Bone marrow (tissue), 2 donors: ENCODE measurements at places on chromosomes 6 and 20.
A peak's percentile ranks its signal among the peaks of the same experiment; 100 is the strongest.

GRCh38 chr6:45587229-45588060 lies 209.7 kb upstream of the SUPT3H start:
- DNase-seq: no peak

GRCh38 chr6:165922309-165922794 lies 245.3 kb downstream of the TBXT start:
- no peak for DNase-seq

GRCh38 chr20:40436011-40436410 lies 253.0 kb downstream of the MAFB start:
- DNase-seq: no peak

- no peak for DNase-seq
These were observed 66.9 kb upstream of the TPD52L1 start for GRCh38 chr6:125086716-125087115.

DNA sequence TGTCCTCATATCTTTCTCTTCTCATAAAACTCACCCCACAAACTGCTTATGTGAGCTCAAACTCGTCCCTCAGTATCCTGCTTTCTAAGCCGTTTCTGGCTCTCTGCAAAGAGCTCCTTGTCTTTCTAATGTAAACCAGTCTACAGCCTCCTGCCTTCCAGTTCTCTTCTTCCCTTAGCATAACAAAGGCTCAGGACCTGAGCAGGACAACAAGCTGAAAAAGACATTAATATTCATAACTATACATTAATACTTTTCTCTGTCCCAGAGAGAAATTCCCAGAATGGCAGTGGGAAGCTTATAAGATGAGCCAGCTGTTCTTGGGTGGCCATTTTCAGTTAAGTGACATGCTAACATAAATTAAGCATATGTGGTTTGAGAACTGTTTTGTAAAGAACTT lies 207.0 kb upstream of the TCF21 start:
- DNase-seq: no peak

GRCh38 chr20:18978311-18978710 lies 164.7 kb downstream of the SCP2D1 start:
- no peak for DNase-seq

DNA sequence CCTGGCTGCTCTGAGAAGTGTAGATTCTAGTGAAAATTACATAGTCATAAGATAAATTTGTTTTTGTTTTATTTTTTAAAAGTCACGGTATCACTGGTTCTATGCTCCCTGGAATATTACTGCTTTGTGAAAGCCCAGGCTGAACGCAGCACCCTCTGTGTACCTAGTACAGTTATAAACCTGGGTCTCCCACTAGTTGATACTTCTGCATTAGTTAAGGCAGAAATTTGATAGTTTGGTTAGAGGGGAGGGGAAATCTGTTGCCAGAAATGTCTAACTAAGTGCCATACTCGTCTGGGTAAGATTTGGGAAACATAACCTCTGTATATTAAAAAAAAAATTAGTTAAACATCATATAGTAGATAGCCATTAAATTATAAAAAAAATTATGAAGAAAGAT lies 110.6 kb upstream of the TRAF3IP2 start:
- DNase-seq: no peak

DNA sequence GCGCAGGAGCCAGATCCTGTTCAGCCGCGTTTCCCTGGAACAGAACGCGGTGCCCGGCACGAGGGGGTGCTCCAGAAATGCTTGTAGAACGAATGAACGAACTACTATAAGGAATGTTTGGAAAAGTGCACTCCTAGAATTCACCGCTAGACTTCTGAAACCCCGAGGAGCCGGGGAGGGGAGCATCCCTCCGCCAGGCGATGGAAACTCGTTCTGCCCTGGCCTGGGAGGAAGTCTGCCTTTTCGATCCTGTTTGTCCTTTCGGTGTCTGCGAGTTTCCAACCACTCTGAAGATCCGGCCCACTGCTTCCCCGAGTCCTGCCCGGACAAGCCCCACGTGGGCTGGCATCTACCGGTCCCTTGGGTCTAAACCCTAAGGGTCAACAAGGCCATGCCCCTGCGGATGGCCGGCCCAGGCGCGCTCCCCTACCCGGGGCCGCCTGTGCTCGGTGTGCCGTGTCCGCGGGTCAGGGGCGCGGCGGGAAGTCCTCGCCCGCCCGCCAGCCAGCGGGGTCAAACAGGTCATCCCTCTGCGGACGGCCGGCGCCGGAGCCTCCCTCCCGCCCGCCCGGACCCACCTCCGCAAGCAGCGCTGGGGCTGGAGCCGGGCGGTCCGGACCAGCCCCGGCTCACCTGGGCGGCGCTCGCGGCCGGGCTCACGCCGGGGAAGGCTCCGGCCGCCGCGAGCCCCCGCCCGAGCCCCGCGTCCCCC lies 526 bp downstream of the SULF2 start:
- DNase-seq: no peak

DNA sequence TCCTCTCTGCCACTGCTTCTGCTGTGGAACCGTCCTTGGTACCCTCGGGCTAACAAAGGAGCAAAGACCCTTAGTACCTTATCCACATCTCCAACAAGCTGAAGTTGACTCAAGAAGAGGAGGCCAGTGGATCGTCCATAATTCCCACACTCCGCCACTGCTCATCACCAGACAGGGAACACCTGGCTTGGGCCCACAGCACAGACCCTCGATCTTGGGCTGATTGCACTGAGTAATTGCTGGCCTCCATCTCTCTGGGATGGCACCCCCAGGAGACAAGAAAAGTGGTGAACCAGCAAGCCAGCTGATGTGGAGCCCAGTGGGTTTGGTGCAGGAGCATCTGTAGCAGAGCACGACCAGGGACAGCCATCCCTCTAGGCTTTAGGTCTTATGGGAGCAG lies 109.4 kb upstream of the GRIK2 start:
- DNase-seq: no peak

GRCh38 chr20:34254979-34255378 lies 13.8 kb downstream of the ASIP start:
- DNase-seq: no peak

- no peak for DNase-seq
These were observed 627.5 kb downstream of the PRKN start for GRCh38 chr6:162100096-162100495.

DNA sequence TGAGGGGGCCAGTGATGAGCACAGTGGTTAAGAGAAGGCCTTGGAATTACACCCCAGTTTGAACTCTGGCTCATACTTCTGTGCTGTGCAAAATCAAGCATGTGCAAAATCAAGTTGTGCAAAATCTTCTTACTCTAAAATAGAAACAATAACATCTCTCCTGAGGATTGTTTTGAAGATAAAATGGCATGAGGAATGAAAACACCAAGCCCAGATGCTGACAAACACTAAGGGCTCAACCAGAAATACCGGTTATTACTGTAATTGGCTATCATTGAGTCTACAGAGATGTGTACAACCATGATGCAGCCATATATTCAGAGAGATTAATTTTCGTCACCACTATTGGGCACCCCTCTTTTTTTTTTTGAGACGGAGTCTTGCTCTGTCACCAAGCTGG lies 5.9 kb upstream of the BCAS1 start:
- DNase-seq: no peak

DNA sequence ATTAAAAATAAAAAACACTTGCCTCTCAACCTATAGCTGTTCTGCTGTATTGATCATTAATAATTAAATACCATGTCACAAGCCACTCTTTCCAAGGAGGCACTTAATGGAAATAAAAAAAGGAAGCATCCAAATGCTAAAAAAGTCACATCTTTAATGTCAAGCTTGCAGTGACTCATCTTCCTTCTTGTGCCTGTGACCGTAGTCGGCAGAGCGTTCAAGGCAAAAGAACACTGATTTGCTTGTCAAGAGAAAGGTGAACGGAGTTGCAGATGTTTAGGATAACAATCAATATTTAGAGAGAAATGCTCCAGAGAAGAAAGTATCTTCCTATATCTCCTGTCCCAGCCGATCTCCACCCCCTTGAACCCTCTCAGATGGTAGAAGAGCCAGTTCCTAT lies 341.0 kb upstream of the OPRM1 start:
- no peak for DNase-seq

DNA sequence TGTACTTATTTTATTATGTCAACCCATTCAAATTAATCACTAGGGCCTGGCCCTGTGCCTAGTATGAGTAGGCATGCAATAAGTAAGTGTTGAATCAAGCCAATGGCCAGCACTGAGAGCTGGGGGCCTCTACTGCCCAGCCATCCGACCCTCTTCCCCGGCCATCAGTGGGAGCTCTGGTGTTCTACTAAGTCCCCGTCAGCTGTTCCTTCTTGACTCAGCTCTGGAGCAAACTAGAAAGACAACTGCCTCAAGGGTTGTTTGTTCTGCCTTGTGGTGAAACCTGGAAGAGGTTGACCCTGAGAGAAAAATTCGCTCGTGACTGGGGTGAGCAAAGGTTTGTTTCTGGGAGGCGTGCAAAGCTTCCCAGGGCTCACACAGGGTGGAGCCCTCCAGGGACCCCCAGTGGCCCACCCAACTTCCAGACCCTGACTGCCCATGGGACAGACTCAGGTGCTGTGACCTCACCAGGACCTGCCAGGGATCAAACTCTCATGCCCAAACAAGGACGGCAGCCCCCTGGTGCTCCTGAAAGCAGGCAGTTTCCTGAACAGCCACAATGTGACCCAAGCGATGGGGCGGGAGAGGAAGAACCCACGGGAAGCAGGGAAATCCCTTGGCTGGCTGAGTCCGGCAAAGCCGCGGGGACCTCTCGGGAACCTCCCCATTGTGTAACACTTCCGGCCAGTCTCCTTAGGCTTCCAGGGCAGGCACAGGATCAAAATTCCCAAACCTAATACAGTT lies 50.4 kb downstream of the BANF2 start:
- no peak for DNase-seq

DNA sequence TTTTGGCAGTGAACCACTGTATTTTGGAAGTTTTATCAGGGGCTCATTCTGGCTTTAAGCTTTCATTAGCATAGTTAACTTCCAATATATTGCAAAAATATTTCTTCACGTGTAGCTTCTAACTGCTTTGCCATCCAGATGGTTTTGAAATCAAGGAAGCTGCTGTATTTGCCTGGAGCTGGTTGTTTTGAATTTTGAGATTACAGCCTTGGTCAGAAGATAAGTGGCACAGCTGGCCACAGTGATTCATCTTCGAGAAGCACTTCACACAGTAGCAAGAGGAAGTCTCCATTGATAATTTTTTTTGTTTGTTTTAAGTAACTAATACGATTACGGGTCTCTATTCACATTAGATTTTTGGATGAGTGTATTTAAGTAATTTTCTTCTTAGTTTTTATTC lies 3.8 kb downstream of the APCDD1L start:
- DNase-seq: no peak

- DNase-seq: no peak
These were observed 4.1 kb downstream of the RBM38 start for GRCh38 chr20:57395111-57395966.

DNA sequence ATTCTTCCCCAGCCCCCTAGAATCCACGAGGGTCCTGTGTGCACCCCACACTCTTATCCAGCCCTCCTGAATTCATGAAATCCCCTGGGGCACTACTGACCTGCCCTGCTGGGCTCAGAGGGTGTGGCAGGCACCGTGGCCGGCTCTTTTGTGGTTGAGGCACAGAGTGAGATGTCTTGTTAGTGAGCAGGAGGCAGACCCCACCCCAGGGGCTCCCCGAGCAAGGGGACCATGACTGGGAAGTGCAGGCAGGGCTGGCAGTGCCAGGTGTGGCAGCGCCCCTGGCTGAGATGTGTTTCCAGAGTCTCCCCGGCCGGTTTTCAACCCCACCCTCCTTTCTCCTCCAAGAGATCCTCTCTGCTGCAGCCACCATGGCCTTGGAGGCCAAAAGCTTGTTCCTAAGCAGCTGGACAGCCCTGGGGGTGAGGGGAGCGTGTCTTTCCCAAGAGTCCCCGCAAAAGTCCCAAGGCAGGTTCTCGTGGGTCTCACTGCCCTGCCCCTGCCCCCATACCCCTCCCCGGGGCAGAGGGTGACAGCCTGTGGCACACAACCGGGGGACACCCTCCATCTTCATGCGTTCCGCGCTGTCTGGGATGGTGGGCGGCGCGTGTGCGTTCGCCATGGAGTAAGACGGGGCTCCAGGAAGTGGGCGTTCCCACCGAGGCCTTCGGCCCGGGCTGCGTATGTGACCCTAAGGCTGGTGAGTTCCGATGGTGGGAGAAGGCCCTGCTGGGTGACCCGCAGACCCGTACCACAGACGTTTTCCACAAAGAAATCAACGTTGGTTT lies 208.9 kb downstream of the TAF4 start:
- no peak for DNase-seq

- DNase-seq: peak; percentile 75
These were observed 46.8 kb downstream of the PYGB start for GRCh38 chr20:25294459-25295385.

DNA sequence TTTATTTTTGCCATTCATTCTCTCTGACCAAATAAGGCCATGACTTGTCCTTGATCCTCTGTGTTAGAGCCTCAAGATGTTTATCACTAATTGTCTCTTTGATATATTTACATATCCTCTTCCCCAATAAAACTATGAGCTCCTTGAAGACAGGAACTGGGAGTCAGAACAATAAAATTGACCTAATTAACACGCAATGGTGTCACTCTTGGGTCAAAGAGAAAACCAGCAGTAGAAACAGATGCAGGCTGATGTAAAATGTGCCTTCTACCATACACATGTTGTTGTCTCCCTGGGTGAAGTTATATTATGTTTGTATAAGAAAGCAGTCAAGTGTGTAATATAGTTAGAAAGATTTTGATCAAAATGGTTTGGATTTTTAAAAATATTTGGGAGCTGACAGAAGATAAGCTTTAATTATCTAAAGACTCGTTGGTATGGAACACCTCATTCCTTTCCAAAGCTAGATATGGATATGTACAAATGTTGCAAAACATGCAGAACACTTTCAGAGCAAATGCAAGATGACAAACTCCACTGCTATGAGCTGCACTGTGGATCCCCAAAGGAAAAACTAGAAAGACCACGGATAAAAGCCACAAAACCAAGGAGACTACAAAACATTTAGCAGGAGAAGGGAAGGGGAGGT lies 109.7 kb upstream of the STMND1 start:
- no peak for DNase-seq

- no peak for DNase-seq
These were observed 3.0 kb upstream of the LAMA4 start for GRCh38 chr6:112257178-112257855.

DNA sequence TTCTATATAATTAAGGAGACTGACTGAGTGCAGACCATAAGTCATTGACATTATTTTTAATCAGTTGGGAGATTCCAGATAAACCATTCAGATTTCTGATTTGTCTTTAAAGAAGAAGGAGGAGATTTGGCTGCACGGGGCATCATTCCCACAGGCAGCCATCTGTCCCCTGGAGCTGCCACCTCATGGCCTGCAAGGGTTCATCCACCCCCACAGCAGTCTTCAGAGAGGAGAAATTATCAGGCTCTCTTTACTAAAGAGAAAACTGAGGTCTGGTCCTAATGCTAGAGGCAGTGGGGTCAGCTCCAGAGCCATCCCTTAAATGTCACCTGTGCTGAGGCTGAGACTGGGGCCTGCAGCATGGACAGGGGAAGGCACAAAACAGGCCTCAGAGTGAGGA lies 501.3 kb upstream of the SULF2 start:
- no peak for DNase-seq

GRCh38 chr20:64160118-64160517 lies 4.1 kb upstream of the MYT1 start:
- DNase-seq: no peak

- DNase-seq: no peak
These were observed 1518.1 kb downstream of the GRIK2 start for GRCh38 chr6:102911571-102911970.

- no peak for DNase-seq
These were observed 85.3 kb downstream of the TBC1D7 start for GRCh38 chr6:13243033-13243432.
